Substantia nigra (tissue), 51 donors: ENCODE measurements at places on chromosomes 12 and 14.

DNA sequence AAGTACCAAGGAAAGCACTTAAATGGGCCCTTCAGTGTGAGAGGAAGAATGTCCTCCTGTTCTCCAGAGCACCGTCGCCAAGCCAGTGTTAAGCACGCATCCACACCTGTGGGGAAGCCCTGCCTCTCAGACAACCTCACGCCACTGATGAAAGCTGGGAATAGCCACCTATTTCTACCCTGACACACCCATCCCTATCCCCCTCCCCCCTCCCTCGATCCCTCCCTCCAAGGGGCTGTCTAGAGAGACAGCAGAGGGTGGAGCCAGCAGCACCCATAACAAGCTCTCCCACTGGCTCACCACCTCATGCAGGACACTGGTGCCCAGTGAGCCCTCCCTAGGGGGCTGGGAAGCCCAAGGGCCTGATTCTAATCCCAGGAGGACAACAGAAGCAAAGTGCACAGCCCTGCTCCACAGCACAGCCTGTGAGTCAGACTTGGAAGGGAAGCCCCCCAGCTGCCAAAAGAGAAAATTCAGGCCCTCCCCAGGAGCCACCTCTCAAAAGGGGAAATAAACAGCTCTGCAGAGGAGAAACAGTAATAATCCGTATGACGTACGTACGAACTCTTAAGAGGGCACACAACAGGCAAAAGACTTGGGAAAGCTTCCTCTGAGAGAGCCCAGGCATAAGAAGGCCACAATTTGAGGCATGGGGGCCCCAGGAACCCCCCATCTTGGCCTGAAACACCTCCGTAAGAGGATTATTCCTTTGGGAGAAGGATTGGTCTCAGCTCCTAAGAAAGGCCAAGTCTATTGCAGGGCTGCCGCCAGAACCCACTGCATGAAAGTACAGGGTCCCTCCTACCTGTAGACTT lies 7.8 kb downstream of the PITPNM2 start:
- DNase-seq = no peak

DNA sequence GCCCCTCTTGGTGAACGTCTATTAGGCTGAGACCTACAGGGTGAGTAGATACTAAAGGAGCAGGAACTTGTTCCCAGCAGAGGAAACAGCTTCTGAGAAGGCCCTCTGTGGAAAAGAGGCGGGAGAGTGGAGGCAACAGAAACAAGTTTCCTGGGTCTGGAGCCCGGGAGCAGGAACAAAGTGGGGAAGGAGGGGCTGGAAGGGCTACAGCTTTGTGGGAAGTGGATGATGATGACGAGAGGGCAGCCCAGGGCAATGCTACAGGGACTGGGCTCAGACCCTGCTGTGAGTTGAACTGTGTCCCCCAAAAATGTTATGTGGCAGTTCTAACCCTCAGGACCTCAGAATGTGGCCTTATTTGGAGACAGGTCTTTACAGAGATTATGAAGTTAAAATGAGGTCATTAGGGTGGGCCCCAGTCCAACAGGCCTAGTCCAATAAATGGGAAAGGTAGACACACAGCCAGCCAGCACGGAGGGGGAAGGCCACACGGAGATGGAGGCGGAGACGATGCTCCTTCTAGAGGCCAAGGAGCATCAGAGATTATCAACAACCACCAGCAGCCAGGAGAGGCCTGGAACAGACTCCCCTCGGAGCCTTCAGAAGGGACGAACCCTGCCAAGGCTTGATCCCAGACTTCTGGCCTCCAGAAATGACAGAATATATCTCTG lies 14.3 kb downstream of the CAMKK2 start:
- DNase-seq = no peak

GRCh38 chr12:14256121-14256520 lies 109.4 kb upstream of the ATF7IP start:
- no peak for DNase-seq

DNA sequence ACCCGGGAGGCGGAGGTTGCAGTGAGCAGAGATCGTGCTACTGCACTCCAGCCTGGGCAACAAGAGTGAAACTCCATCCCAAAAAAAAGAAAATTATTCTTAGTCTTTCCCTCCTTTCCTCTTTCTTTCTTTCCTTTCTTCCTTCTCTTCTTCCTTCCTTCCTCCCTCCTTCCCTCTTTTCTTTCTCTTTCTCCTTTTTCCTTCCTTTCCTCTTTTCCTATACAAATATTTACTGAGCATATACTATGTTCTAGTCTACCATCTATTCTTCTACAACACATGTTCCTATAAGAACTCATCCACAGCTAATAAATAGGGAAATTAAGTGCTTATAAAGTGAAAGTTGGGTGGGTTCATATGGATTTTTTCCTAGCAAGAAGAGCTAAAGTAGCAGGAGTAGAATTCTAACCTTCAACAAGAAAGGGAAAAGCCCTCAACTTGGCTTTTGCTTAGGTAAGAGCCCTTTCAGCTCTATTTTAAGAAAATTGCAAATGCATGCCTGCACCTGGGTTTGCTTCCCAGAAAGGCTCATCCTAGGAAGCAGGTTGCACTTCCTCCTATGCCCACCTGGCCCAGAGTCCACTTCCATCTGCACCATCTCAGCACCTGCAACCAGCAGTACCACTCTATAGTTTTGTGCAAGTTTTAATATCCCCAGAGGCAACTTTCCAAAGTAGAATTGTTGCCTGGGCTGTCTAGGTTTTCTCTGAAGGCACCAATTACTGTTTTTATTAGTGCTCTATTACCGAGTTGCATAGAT lies 122.0 kb upstream of the CCND2 start:
- DNase-seq = no peak

DNA sequence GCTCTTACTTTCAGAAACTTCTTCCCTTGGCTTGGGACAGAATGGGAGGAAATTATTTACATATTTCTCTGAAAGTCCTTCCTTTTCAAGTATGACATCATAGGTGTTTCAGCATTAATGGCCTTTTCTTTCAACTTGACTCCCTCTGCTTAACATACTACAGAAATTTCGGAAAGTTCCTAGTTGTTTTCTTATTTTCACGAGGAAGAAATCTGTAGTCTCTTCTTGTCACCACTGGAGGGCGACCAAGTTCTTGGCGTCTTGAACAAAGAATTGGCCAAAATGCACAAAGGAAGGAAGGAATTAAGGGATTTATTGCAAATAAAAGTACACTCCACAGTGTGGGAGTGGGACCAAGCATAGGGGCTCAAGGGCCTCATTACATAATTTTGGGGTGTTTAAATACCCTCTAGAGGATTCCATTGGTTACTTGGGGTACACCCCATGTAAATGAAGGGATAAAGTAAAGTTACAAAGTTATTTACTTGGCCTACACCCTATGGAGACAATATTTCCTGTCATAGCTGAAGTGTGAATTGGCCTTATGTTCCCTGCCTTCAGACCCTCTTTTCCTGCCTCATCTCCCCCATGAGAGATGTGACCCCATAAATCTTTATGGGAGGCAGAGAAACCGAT lies 70.4 kb downstream of the RPL10L start:
- peak; percentile 4 for DNase-seq

DNA sequence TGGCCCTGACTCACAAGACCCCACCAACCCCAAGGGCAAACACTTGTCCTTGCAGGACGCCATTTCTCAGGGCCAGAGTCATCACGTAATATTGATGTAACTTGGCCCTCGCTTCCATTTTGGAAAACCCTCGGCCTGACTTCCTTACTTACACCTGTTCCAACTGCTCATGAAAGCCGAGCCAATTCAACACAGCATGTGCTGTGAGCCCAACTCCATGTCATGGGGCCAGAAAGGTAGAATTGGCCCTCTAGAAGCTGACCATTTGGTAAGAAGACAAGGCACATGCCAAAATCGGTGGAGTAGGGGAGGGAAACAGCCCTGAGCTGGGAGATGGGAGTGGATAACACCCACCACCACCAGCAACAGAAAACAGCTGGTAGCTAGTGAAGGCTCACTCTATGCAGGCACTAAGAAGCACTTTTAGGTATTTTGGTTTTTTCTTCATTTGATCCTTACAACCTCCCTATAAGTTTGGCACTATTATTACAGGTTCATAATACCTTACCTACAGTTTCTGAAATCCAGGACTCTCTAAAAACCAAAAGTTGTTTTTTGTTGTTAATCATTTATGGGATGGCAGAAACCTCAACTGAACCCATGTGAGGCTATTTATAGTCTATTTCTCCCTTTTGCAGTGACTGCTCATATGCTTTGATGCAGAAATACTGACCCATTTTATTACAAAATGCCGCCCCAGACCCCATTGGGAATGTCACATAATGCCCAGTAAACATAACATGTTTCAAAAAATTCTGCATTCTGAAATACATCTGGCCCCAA lies 6.5 kb downstream of the TTC7B start:
- DNase-seq = no peak

GRCh38 chr12:23694920-23695319 lies 254.6 kb downstream of the SOX5 start:
- DNase-seq = no peak

GRCh38 chr12:40117818-40118217 lies 11.9 kb upstream of the SLC2A13 start:
- no peak for DNase-seq

- DNase-seq = no peak
These were observed 572.0 kb upstream of the TBX3 start for GRCh38 chr12:115255962-115256361.

DNA sequence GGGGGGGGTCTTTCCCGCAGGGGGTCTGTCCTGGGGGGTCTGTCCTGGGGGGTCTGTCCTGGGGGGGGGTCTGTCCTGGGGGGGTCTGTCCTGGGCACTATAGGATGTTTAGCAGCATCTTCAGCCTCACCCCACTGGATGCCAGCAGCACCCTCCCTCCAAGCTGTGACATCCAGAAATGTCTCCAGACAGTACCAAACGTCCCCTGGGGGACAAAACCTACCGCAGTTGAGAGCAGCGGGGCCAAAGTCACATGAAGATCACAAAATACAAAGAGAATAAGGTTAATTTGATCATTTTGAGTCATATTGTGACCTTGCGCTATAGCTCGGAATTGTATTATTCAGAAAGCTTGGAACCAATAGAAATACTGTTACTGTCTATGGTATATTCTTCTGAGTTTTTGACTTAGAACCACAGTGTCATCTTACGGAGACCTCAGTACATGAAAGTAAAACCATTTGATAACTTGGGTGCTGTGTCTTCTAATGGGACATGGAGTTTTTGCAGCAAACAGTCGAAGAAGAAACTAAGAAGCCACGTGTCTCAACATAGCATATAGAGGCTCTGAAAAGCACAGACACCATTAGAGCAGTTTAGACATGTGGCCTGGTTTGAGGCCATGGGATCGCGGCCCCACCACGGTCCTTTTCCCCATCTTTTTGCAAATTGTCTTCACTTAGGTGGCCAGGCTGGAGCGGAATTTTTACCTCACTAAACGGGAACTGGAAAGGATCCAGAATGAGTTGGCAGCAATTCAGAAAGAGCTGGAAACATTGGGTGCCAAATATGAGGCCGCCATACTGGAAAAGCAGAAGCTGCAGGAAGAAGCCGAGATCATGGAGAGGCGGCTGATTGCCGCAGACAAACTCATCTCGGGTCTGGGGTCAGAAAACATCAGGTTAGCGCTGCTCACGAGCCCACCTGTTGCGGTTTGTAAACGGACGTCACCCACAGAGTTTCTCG lies 59.9 kb downstream of the CCDC92 start:
- no peak for DNase-seq

DNA sequence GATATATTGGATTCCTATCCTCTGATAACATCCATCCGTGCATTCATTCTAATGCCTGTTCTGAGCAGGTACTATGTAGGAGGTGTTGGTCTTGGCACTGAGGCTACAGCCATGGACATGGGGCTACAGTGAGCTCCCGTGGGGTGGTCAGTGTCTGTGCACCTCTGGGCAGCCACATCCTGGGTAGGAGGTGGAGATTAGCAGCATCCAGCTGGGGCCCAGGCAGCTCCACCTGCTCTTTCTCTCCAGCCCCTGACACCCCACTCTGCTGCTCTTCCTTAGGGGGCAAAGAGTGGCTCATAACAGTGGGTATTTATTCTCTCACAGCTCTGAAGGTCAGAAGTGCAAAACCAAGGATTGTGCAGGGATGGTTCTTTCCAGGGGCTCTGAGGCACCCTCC lies 292.0 kb upstream of the SFSWAP start:
- DNase-seq = no peak

GRCh38 chr14:89973234-89973823 lies 17.6 kb downstream of the TDP1 start:
- DNase-seq = peak; percentile 70

DNA sequence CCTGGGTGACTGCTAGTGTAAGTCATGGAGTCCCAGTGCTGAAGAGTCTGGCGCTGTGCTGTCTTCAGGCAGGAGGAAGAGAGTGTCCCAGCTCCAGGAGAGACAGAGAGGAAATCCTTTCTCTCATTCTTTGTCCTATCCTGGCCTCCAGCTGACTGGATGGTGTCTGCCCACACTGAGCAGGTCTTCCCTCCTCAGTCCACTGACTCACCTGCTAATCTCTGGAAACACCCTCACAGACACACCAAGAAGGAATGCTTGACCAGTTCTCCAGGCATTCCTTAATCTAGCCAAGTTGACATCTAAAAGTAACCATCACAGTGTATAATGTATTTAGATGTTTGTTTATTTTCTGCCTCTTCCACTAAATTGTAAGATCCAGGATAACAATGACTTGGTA lies 53.9 kb downstream of the EMP1 start:
- DNase-seq = no peak

GRCh38 chr12:130945786-130946492 lies 7.8 kb upstream of the ADGRD1 start:
- no peak for DNase-seq

DNA sequence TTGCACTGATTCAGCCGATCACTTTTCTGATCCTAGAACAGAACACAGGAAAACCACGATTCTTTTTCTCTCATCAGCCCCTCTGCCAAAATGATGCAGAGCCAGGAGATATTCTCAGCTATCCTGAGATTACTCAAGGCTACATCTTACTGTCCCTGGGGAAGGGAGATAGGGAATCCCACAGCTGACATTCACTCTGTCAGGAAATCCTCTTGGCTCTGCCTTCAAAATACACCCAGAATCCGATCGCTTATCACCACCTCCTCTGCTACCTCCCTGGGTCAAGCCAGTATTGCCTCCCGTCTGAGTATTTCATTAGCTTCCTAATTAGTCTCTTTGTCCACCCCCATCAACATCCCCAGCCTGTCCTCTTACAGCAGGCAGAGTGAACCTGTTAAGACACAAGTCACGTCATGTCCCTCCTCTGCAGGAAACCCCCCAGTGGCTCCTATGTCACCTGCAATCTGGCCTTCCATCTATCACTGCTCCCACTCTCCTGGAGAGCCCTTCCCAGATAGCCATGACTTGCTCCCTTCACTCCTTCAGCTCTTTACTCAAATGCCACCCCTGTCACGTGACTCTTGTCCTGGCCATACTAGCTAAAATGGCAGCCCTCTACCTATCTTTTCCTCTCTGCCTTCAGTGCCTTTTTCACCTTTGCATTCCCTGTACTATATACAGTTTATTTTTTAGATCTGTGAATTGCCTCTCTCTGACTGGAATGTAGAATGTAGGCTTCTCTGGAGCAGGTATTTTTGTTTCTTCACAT lies 70.3 kb downstream of the GALNT4 start:
- DNase-seq = no peak

GRCh38 chr12:55716582-55716957 lies 724 bp downstream of the BLOC1S1 start:
- no peak for DNase-seq

DNA sequence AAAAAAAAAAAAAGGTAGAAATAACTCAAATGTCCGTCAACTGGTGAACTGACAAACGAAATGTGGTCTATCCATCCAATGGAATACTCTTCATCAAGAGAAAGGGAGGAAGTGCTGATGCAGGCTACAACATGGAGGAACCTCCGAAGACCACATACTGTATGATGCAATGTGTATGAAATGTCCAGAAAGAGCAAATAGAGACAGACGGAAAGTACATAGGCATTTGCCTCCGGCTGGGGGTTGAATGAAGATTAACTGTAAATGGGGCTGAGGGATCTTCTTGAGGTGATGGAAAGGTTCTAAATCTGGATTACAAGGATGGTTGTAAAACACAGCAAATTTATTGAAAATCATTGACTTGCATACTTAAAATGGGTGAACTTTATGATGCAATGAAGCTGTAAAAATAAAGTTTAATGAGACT lies 35.4 kb downstream of the DLK1 start:
- DNase-seq = no peak
